Inflammatory macrophage (primary cell): ENCODE measurements at places on chromosomes 2 and 18.
A peak's percentile ranks its signal among the peaks of the same experiment; 100 is the strongest.

DNA sequence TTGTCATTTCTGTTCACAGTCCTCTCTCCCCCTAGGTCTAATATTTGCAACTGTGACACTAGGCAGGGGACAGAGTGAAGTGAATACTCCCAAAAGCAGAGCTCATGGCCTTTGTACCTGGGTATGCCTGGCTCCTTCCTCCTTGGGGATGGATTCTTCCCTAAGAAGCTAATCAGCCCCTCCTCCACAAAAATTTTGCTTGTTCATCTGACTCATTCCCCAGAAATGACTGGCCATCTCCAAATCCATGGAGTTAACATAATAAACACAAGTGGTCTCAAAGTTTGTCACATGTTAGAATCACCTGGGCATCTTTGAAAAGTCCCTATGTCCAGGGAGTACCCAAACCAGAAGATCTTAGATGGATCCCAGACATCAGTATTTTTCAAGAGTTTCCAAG, 65.3 kb downstream of the SUCLG1 start:
- DNase-seq = no peak

DNA sequence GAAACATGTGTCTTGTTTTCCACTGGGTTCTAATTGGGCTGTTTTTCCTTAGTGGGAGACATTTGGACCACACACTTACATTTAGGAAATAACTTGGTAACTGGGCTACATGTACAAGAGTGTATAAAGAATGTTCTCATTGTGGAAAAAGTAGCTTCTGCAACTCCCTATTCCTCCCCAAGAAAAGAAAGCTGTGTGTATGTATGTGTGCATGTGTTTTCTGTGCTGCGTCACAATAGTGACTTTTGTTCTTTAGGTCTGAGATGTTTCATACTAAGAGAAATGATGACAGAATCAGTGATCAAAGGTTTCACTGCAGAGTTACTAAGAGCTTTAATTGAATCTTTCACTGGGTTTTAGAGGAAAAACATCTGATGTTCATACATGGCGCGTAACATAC, 82.7 kb downstream of the TANC1 start:
- no peak for DNase-seq

DNA sequence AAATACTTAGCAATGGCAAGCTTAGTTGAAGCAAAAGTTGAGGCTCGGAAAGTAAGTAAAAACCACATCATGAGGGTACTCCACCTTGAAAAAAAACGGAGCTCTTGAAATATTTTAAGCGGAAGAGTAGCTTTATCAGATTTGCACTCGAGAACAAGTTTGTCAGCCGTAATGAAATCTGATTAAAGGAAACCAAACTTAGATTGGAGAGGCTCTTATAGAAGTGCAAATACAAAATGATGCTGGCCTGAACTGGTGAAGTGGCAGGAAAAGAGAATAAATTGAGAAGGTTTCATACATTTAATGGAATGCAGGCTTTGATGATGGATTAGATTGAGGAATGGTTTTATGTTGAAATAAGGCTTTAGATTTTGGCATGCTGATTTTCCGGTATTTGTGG, 484.2 kb downstream of the PID1 start:
- DNase-seq = no peak

- DNase-seq = peak; percentile 57
Observed at GRCh38 chr2:217834057-217834620, 168.7 kb downstream of the TNS1 start.

- DNase-seq = no peak
Observed at GRCh38 chr2:161119483-161119882, 40.7 kb upstream of the TANK start.

DNA sequence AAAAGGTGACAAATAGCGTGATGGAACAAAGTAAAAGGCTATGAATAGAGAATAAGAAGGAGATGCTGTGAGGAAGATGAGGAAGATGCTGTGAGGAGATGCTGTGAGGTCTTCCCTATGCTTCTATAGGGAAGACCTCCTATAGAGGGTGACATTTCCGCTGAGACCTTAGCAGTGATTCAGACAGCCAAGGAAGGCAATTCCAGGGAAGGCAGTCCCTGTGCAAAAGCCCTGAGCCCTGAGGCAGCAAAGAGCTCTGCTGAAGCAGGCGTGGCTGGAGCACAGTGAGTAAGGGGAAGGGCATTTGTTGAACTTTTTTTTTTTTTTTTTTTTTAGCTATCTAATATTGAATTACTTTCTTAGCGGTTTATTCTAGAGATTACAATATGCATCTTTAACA, 142.7 kb upstream of the FOSL2 start:
- no peak for DNase-seq

DNA sequence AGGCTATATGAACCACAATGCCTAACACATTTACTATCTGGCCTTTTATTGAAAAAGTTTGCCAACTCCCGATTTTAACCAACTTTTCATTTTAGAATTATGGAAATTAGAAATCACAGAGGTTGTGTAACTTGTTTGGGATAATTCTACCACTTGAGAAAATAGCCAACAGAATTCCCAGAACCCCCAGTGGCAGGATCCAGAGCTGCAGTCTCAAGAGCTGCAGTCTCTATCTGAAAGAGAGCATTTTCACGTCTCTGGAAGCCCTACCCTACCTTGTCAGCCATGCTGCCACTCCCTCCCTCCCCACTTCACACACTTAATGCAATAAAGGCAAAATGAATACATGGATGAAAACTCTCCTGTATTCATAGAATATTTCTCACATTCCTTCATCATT, 23.4 kb upstream of the TSPYL6 start:
- no peak for DNase-seq

- peak; percentile 37 for DNase-seq
Observed at GRCh38 chr2:141554810-141555209, 576.0 kb downstream of the LRP1B start.
